Activated CD8-positive, alpha-beta memory T cell treated with anti-CD3 and anti-CD28 coated beads for 1 hour (primary cell): ENCODE measurements at places on chromosomes 13 and 19.

DNA sequence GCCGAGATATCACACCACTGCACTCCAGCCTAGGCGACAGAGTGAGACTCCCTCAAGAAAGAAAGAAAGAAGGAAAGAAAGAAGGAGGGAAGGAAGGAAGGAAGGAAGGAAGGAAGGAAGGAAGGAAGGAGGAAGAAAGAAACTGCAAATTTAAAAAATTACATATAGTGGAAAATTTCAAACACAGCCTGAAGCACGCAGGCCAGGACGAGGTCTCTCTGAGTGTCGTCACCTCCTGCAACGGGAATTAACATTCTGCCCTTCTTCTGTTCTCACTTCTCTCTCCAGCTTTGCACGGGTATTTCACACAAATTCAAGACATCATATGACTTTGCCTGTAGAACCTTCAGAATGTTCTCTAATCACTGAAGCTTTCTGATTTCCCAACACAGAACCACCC lies 108.2 kb downstream of the GNG7 start:
- no peak for DNase-seq

- DNase-seq: no peak
Observed at GRCh38 chr13:110258876-110259631, 47.9 kb downstream of the COL4A1 start.

GRCh38 chr13:48400850-48401291 lies 12.0 kb downstream of the LPAR6 start:
- no peak for DNase-seq

DNA sequence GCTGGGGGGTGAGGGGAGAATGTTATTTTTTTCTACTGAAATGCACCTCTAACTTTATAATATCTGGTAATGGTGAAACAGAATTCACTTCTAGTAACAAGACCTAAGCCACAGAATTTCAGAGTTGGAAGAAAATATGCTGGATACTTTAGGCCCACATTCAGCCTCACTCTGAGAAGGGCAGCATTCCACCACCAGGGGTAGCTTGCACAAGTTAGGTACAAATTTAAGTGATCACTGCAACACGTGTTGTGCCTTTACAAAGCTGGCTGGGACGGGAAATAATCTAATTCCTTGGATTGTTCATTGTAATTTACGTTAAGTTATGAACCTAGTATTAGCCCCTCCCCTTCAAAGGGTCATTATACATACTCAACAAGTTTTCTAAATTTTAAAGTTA lies 192.3 kb downstream of the RGCC start:
- no peak for DNase-seq

DNA sequence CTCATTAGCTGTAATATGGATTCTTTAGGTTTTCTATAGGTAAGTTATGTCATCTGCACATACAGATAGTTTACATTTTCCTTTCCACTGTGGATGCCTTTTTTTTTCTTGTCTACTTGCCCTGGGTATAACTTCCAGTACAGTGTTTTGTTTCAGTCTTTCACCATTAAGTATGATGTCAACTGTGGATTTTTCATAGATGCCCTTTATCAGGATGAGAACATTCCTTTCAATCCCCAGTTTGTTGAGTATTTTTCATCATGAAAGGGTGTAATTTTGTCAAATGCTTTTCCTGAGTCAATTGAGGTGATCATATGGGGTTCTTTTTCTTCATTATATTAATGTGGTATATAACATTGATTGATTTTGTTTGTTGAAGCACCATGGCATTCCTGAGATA lies 43.6 kb upstream of the SACS start:
- no peak for DNase-seq

- DNase-seq: no peak
Observed at GRCh38 chr13:91119643-91120042, 227.8 kb upstream of the MIR17HG start.

DNA sequence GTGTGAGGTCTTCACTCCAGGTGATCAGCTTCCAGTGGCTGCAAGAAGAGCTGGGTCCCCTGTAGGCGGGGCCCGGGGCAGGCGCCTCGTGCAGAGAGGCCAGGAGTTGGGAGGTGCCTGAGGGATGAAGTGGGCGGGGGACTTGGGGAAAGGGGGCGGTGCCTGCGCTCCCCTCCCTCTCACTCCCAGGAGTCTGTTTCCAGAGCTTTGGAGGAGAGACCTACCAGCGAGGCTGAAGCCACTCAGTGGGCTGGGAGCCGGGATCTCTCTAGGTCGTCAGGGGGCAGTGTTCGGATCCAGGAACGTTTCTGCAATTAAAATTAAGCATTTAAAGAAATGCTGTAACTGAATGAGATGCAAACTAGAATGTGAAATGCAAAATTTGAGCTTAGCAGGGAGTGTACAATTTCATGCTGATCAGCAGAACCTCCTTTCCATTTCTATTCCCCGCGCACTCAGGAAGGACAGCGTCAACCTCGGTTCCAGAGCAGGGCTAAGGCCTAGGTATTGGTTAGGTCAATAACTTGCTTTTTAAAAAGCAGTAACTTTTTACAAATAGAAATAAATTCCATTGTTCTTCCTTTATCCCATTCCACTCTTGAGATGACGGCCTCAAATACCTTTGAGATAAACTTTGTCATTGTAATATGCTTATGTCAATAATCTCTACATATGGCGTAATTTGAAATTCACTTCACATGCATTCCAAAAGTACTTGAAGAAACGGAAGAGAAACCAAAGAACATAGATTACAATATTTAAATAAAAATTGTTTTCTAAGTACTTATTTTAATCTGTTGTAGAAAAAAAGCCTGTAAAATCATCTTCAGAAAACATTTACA lies 11.6 kb downstream of the ZNF160 start:
- no peak for DNase-seq

DNA sequence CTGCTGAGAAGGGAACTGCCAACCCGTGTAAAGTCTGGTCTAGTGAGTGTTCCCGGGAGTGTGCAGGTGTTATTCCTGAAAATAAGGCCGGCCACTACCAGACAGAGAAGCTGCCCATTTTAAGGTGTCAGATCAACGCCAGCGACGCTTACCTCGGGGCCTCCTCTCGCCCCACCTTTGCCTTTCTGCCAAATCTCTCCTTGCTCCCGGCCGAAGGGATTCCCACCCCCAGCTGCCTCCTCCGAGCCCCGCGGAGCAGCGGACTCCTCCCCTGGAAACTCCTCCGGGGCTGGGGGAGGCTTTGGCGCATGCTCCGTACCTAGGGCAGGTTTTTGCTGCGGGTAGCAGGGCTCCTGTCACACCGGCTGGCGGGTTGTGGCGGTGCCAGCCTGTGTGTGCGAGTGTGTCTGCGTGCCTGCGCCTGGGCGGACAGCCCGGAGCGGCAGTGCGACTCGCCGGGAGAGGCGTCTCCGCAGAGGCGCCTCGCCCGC lies at the start of gene HS6ST3:
HS6ST3 (plus strand) TSS at position 359 of the 491 bp plus-strand sequence.
- no peak for DNase-seq

- DNase-seq: no peak
Observed at GRCh38 chr19:50992666-50993035, 8.8 kb downstream of the KLK8 start.

DNA sequence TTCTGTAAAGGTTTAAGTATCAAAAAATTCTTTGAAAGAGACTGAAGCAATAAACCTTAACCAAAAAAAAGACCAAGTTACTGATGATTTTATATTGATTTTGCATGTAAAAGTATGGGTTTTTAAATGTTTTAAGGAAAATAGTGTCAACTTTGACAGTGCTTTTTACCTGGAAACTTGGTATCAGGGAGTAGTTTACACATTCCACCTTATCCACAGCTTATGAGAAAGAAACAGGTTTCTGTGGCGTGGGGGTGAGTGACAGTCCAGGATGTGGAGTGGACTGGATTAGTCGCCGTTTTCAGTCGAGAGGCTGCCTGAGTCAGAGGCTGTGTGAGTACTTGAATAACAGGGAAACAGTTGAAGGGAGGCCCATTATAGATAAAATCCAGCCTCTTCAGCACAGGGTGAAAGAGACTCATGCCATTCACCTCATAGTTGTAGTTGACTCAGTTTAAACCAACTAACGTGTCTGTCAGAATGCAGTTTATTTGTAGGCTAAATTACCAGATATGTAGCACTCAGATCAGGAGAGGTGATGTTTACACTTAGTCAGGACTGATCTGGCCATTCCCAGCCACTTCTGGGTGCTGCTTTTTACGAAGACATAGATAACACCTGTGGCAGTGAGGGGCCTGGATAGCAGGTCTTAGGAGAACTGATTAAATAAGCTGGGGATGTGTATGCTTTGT lies 595 bp upstream of the GPR183 start:
- DNase-seq: no peak

GRCh38 chr19:44571830-44572580 lies 41.4 kb upstream of the IGSF23 start:
- DNase-seq: no peak

DNA sequence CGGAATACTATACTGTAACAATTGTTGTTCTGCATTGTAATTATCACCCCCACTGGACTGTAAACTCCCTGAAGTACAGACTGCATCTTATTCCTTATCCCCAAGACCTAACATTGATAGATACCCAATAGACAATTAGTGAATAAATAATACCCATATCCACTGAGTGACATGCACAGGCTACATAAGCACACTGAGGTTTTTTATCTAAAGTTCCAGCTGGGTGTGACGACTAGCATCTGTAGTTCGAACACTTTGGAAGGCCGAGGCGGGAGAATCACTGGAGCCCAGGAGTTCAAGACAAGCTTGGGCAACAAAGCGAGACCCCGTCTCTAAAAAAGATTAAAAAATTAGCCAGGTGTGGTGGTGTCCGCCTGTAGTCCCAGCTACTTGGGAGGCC lies 2.5 kb downstream of the KPNA3 start:
- DNase-seq: no peak

- DNase-seq: no peak
Observed at GRCh38 chr19:18172331-18173053, 1.1 kb upstream of the IFI30 start.

DNA sequence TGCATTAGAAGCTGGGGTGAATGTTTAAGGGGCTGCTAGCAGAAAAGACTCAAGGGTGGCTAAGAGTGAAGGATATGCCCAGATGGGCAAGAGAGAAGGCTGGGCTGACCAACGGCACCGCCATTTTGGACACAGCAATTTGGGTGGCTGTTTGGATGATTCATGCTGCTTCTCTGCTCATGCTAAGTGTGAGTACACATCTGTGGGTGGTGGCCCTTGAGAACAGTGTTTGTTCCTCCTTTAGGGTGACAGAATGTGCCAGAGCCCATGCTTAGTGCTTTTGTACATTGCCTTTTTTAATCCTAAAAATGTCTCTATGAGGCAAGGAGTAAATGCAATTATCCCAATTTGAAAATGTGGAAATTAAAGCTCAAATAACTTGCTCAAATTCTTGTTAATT lies 9.8 kb downstream of the CBY2 start:
- no peak for DNase-seq

- no peak for DNase-seq
Observed at GRCh38 chr13:73767191-73767741, 366.9 kb downstream of the KLF12 start.

DNA sequence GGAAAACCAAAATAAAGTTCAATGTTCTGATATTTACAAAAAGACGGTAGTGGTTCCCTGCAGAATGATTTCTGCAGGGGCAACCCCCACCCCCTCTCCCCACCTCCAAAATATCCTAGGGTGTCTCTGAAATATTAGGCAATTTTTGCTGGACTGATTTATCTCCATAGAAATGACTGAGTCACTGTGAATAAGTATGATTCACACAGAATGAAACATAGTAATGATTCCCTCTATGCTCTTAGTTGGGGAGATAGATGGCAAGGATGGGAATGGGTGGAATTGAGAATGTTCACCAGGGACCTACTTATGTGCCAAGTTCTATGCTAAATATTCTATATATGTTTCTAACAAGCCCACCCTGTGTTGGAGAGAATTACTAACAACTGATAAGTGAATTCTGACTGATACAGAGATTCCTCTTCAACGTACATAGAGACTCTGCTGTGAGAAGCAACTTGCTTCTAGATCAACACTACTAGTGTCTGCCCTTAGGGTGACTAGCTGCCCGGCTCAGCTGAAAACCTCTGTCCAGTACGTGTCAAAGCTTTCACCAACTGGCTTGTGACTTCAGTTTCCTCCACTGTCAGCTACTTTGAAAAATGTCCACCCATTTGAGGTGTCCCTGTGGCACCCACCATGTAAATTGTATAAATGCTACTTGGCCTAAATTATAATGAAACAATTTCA lies 38.4 kb upstream of the RAP2A start:
- no peak for DNase-seq

GRCh38 chr13:45852494-45852893 lies 941 bp upstream of the SIAH3 start:
- no peak for DNase-seq

- DNase-seq: no peak
Observed at GRCh38 chr13:106101201-106101600, 434.3 kb downstream of the EFNB2 start.

- DNase-seq: no peak
Observed at GRCh38 chr13:60355056-60355455, 42.0 kb upstream of the TDRD3 start.

DNA sequence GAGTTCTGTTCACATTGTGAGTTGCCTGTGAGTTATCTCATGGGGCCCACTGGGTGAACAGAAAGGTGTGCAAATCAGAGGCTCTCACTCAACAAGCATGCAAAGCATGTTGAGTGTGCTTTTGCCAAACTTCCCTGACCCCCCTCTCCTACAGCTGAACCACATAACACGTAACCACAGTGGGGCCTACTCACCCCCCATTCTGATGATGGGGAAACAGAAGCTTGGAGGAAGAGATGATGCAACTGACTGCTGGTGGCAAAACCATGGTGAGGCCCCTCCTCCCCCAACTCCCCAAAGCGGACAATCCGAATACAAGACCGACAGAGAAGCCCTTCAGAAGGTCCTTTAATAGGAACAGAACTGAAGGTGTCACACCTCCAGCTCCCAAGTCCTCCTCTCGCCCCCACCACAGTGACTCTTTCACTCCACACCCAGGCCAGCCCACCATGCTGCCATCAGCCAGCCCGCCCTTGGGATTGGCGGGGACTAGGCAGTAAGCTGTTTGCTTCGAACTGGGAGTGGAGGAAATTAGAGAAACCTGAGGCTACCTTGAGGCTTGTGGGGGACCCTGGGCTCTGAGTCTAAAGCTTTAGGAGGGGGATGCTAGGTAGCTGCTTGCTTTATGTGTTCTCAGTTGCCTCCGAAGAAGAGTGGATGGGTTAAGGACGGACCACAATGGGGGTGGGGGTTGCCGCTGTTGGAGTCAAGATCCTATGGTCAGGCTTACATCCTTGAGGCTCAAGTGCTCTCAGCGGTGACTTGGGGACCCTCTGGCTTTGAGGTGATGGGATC lies 3.8 kb downstream of the ZNF784 start:
- no peak for DNase-seq

DNA sequence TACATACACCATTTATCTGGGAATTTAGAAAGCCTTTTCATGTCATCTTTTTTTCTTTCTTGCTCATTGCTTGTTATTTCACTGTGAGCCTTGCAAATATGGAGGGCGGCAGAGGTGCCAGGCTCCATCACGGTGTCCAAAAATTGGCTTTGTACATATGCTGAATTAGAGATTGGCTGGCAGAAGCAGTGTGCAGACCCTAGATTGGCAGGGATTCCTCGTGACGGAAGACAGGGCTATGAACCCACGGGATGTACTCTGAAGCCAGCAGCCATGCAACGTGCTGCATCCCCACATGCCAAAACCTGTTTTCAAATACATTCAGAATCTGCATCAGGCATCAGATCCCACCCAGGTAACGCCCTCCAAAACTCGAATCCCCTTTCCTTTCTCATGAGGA lies 142.8 kb downstream of the ZIC5 start:
- DNase-seq: no peak

- DNase-seq: no peak
Observed at GRCh38 chr19:24059563-24060295, 27.3 kb upstream of the ZNF254 start.
